Aorta (tissue), 5 donors: ENCODE measurements at places on chromosomes 6 and 20.

- DNase-seq = no peak
Measured at GRCh38 chr6:123520217-123520616, 116.5 kb downstream of the TRDN start.

GRCh38 chr6:18327626-18328025 lies 59.5 kb upstream of the RNF144B start:
- no peak for DNase-seq

DNA sequence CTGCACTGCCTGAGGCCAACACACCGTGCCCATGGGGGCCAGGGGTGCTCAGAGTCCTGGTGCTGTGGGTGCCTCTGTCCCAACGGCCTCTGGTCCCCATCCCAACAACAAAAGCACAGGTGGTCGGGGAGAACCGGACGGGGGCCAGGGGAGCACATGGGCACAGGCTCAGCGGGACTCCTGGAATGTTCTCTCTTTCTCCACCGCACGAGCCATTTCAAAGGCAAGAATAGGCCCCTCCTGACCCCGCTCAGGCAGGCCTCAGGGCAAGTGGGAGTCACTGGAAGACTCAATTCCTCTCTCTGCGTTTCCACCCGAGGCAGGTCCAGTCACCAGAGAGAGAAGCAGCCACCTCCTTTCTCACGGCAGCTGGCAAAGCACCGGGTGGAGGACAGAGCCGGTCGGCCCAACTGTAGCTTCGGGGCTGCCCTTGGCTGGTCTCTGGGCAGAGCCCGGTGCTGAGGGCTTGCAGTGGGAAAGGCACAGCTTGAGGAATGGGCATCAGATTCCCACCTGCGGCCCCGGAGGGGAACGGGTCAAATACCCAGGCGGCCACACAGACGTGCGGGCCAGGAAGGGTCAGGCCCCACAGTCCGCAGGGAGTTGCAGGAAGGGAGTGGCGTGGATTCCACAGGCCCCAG lies 55.2 kb downstream of the KCNQ2 start:
- DNase-seq = no peak

DNA sequence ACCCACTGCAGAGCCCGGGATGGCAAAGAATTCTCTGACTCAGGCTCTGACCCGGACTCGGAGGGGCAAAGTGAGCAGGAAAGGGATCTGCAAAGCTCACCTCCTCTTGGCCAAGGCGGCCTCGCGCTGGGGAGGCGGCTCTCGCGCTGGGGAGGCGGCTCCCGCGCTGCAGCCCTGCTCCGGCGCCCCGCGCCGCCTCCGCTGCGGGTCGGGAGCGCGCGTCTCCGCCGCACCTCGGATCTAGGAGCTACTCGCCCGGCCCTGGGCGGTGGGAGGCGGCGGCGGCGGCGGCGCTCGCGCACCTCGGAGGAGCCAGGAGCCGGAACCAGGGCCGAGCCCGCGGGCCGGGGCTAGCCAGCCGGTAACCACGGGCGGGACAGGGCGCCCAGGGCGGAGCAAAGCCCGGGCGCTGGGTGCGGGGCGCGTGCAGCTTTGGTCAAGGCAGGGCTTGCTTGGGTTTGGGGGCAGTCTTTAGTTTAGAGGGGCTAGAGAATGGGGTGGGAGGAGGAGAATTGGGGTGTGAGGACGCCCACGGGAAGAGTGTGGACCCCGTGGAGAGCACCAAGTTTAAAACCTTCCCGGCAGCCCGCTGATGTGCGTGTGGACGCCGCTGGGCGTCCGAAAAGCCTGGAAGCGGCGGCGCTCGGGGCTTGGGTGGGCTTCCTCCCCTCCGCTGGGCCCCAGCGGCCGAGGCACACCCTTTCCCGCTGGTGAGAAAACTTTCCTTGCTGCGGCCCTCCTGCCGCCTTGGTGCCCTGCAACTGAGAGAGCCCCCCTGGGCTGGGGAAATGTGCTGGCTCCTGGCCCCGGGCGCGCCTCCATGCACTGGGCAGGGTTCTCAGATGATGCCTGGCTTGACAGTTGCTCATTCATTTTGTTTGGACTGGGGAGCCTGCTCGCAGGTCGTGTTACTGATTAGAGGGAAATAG lies at the start of gene MRAP2:
Gene MRAP2, plus strand, starts transcription at position 250 of the 929 bp plus-strand sequence. CDS start 21,547 bp downstream, outside the sequence.
- peak; percentile 85 for DNase-seq

- no peak for DNase-seq
Measured at GRCh38 chr6:37190159-37190535, 20.2 kb downstream of the PIM1 start.

- DNase-seq = no peak
Measured at GRCh38 chr6:138372711-138373463, 4.8 kb upstream of the SMIM28 start.

- DNase-seq = no peak
Measured at GRCh38 chr6:39843305-39844020, 51.3 kb downstream of the DAAM2 start.

DNA sequence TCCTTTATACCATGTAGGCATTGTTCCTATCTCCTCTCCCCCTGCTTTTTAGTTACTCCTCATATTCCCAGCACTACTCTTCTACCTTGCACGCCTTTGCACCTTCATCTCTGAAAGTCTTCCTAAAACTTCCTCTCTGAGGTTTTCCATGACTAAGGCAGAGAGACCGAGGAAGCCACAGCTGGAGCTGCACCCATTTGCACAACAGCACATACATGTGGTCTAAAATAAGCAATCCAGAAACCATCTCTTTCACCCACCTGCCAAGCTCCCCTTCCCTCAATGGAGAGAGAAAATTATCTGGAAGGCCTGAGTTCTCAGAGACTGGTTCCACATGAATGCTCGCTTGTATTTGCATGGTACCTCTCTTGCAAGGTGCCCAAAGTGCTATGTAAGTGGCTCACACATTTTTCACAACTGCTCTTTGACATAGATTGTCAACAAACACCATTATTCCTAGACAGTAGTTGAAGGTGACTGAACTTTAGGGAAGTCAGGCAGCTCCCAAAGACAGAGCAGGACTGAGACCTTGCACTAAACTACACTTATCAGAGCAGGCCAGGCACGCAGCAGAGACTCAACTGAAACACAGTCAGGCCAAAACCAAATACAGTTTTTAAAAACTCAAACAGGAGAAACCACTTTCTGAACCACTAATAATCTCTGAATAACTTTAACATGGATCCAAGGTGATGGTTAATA lies 313.2 kb downstream of the TFAP2A start:
- no peak for DNase-seq

DNA sequence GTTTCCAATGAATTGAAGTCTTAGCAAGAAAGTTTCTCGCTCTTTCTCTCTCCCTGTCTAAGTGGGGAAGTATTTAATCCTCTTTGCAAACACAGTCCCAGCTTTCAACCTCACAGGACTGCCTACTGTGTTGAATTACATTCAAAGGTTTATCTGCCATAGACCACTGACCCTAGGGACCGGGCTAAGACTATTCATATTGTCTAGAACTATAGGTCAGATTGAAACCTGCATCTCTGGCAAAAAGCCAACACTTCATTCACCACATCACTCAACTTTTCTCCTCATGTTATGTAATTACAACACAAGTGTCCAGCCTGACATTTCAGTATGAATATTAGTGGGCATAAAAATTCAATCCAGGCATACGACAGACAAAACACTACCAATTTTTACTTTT lies 314.7 kb upstream of the RSPO3 start:
- DNase-seq = no peak

DNA sequence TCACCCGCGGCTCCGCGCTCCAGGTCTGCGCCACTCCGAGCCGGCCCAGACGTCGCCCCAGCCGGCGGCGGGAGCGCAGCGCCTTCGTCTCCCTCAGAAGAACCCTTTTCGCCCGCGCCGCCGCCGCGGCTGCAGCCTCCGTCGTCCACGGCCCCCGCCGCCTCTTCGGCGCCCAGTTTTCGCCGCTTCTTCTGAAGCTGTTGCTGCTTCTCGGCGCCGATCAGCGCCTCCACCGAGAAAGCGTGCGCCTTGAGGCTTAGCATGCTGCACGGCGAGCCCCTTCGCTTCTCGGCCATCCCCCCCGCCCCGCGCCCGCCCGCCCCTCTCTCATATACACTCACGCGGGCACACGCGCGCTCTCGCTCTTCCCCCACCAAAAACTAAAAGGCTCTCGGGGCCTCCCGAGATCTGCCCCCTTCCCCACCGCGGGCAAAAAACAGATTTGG lies 489 bp downstream of the TBX18 start:
- no peak for DNase-seq

DNA sequence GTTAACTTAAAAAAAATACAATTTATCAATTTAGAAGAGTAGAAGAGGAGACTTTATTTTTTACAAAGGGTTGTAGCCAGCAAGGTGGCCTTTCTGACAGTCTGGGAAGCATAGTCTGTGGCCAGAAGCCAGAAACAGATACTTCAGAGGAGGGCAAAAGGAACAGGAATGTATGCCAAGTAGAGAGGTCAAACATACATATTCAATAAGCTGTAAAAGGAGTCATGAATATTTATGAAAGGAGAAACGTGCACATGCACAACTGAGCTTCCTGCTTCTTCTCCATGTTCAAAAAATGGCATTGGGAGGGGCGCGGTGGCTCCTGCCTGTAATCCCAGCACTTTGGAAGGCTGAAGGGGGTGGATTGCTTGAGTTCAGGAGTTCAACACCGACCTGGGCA lies 43.9 kb upstream of the FAM184A start:
- no peak for DNase-seq

GRCh38 chr6:97406633-97407032 lies 123.6 kb upstream of the MMS22L start:
- no peak for DNase-seq

DNA sequence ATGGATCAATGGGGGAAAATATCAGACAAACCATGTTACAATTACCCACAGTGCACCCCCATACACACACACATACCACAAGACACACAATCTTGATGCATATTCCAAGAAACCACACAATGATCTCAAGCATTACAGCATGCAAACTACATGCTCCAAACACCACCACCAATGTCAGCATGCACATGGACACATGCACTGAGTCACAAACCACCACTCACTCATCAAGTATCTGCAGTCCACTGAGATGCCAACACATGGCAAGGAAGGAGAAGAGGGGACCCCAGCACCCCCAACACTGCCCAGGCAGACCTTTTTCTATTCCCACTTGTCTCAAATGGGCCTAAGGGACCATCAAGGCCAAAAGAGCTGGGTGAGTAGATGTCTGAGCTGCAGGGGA lies 91.6 kb downstream of the PREX1 start:
- DNase-seq = no peak

DNA sequence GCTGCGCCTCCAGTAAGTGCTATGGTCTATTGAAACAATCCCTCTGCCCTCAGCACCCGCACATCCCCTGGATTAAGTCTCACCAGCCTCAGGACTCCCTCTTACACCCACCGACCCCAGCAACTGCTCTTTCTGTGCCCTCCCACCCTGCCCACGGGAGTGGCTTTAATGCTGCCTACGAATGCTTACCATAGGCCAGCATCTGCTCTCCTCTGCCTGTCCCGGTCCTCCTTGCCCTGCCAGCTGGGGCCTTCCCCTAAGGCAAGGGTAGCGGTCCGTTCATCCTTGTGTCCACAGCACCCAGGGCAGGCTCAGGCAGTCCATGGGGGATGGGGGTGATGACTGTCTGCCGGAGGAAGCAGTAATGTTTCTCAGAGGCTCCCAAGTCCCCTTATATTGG lies 4.1 kb downstream of the EBF4 start:
- DNase-seq = peak; percentile 20

GRCh38 chr6:75532521-75532920 lies 38.9 kb upstream of the FILIP1 start:
- DNase-seq = no peak

DNA sequence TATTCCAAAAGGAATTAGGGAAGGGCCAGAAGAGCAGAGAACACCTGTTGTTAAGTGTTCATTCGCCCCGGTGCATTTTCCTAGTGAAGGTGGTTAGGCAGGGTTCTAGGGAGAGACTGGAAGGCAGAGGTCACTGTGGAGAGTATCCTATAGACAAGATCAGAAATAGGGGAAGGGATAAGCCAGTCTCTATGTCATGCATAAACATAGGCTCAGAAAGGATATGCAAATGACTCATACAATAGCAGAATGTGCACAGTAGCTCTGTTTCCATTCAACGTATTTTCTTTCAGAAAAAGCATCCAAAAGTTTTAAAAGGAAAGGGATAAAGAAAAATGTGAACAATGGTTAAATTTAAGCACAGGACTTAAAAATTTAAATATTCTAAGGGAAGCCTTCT lies 47.4 kb downstream of the BMP6 start:
- DNase-seq = no peak

DNA sequence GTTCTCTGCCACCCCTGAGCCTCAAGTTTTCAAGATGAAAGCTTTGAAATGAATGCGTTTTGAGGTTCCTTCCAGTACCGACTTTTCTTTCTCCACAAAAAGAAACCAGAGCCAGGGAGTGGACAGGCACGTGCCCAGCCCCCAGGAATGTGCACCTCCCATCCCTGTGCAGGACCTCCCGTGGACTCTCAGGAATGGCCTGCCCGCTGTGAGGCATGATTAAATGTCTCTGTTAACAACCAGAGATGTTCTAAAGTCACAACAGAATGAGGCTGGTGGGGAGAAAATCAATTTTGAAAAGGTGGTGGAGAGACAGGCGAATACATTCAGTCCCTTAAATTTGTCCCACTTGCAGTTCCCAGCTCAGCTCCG lies 1.5 kb downstream of the TGM3 start:
- DNase-seq = no peak

DNA sequence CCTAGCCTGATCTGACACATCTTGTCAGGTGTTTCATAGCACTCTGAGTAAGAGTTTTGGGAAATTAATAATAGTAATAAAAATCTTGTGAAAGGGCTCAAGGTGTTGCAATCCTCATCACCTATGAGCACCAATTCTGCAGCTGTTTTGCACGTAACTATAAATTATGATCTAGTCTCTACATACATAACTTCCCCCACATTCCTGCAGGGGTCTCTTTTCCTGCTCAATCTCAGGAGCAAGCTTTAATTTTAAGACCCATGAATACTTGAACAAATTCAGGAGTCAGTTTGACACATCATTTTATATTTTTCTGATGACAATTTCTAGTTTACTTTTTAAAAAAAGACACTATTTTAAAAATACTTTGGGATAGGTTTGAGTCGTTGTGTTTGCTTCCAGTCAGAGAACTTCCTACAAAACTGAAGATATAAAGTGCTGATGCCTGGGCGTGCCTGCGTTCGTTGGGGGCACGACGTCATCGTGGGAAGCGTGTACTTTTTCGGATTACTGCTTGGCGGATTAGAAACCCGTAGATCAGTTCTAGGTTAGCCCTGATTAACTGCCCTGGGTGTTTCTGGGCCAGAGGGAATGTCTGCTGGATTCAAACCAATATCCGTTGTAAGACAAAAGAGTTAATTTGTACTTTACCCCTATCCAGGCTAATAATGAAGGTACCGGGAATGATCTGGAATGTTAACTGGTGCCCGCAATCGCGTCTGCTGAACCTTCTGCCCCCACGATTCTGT lies 1.0 kb upstream of the E2F3 start:
- DNase-seq = peak; percentile 81

DNA sequence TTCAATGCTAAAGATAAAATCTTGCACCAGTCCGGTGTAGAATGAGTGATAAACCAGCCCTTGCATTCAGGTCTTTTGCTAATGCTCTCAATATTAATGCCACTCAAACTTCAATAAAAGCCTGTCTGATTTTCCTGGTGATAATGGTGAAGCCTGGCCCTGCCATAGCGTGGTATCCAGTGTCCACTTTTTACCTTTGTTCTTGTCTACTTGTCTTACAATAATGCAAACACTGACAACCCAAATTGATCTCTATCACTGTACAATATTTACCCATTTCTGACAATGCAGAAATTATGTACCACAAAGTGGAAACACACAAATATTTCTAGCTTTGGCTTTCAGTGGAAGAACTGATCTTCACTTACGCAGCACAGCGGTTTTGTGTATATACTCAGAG lies 189.1 kb downstream of the ZDHHC14 start:
- no peak for DNase-seq
